ENCODE measurements at places on chromosomes 7 and 10.

DNA sequence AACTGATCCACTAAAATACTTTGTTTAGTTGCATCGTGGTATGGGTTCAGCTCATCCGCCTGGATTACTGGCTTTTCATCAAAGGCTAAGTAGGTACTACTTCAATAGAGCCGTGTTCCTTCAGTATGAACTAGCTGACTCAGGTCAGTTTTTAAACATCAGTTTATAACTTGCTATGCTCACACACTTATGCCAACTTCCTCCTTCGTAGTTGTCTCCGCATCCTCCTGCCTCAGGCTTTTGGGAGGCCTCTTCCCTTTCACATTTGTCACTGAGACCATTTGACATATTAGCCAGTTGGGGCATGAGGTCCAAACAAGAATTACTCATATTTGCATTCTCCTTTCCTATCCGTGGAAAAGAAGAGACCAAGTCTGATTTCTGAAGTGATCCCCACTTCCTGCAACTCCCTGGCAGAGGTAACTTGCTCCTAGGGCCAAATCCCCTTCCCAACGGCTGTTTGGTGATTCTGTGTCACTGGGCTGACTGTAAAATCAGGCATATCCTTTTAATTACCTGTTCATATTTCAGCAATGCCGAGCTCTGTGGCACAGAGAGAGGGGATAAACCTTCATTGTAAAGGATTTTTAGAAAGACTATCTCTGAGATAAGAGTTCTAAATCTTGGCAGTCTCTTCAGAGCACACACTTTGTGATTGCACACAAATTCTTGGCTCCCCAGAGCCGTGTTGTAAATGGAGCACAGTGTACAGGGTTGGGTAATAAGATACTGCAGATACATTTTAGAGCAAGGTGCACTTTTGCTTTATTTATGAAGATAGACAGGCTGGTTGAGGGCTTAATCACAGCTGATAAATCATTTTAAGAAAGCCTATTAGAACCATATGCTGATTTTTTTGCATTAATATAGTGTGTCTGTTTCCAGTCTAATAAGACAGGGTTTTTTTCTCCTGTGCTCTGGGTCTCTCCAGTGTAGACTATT is 108.0 kb downstream of the CREB5 start:
- no peak for DNase-seq

DNA sequence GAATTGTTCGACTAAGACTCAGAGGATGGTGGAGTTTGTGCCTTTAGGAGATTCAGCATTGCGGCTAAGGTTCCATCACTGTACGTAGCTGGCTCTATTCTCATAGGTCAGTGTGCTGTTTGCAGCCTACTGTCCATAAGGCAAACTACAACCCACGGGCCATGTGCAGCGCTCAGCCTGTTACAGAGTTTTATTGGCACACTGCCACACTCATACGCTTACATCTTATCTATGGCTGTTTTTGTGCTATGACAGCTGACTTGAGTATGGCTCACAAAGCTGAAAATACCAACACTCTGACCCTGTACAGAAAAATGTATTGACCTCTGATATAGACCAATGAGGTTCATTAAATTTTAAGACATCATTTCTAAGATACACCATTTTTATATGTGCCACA is 114.5 kb downstream of the ARID5B start:
- DNase-seq, result no peak

DNA sequence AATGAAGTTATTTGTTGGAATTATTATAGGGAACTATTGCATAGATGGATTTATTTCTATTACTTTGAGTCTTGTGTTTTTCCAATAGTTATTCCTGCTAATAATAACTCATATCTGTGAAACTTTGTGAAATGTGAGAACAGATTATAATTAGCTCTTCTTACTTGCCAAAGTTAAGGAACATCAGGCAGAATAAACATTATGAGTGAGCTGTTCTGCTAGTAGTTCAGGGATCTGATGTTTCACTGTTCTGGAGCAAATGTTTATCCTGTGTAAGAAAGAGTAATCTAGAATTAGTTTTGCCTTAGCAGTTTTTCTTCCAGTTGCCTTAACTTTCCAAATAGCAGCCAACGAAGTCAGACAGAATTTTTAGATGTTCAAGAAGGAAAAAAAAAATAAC is 245.2 kb upstream of the PLXDC2 start:
- no peak for DNase-seq

- DNase-seq, result no peak
Measured at GRCh38 chr10:125562737-125563136, 120.2 kb downstream of the TEX36 start.

DNA sequence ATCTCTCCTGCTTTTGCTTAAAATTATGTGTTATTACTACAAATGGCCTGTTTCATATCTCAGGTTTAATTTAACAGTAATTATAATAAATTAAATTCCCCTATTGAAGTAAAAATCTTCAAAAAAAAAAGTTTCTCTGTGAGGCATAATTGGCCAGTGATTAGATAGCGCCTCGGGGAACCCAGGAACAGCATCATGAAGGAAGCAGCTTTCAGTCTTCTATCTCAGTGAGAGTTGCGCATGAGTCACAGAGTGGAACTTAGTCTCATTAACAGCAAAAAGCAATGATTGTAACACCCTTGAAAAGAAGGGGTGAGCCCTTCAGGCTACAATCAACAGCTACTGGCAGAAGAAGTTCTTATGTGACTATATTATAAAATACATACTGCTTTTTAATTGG is 506.2 kb upstream of the ZWINT start:
- no peak for DNase-seq

DNA sequence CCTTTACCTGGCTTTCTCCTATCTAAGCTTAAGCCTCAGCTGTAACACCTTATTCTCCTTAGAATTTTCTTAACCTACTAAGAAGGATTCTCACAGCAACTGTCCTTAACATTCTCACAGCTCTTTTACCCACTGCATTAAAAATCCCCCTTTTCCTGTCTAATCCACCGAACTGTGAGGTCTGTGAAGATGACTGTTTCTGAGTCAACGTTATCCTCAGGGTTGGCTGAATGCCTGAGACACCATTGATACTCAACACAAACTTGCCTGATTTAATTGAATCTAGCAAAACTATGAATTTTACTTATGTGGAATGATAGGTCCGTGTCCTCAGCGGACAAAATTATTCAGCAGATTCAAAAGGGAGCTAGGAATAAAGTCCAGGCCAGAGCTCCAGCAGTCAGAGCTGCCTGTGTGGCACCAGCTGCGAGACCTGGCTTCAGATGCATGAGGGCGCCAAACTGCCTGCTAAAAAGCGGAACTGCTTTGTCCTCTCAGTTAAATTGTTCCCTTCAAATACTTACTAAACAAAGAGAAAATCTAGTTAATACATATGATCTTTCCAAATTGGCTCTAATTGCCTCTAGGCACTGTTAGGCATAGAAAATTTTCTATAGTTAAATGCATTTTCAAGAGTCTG is 33.4 kb upstream of the VWDE start:
- DNase-seq, result no peak

All from activated T-cell treated with anti-CD3 and anti-CD28 coated beads for 48 hours (primary cell).